ENCODE measurements at places on chromosomes 5 and 9.
A peak's percentile ranks its signal among the peaks of the same experiment; 100 is the strongest.

GRCh38 chr5:96660971-96661854 lies 963 bp upstream of the CAST start:
- peak; percentile 39 for DNase-seq

DNA sequence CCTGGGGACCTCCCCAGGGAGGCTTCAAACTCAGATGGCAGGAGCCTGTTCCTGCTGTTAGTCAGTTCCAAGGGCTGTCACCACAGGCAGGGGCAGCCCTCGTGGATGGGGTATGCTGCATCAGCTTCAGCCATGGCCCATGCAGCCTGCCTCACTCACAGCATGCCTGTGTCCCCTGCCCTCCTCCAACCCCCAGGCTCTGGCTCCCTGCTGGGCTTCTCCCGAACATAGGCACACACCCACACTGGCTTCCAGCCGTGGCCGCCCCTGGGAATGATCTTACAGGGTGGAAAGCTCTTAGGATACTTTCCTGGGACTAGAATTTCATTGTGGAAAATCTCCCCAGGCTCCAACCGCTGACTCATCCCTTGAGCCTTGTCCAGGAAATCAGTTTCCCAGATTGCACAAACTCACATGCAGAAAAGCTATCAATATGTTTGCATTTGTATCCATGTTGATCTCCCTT lies 163.8 kb downstream of the SEC61B start:
- DNase-seq = no peak

DNA sequence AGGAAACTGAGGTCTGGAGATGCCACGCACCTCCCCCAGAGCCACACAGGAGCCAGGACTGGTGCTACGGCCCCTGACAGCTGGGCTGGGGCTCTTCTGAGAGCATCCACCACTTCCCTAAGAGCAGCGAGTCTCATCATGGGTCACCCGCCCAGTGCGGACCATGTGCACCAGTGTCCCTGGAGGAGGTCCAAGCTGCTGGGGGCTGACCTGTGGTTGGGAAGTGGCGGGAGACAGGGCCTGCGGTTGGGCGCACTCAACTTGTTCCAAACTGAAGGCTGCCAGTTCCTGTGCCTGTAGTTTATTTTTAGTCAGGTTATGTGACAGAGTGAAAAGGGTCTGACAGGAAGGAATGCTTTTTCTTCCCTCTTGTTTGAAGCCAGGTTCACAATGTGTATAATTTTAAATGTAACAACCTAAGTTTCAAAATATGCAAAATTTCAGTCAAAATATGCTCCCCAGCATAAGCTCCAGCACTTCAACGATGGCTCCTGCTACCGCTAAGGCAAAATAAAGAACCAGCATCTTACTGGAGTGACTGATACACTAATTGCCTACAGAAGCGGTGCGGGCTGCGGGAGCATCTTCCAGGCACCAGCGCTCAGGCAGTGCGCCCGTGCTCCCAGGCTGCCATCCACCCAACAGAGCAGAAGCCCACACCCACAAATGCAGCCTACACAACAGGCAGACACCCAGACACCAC lies 14.8 kb downstream of the BARHL1 start:
- DNase-seq = no peak

GRCh38 chr5:174119468-174119881 lies 74.0 kb downstream of the NSG2 start:
- no peak for DNase-seq

DNA sequence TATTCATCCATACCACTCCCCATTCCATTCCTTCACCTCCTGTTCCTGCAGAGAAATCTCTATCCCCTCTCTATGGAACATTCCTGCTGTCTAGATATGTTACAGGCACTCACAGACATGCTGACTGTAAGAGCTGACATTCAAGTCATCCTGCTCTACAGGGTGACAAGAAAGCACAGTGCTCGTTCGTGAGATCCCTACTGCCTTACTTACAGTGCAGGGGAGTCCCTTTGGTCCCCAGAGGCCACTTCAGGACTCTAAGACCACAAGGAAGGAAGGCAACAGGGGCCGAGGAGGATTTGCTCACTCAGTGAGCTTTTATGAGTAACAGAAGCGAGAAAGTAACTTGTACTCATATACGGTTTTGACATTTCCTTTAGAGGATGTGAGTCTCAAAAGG lies 110.5 kb downstream of the GAS1 start:
- DNase-seq = no peak

GRCh38 chr9:130844044-130844451 lies 9.0 kb downstream of the ABL1 start:
- no peak for DNase-seq

- DNase-seq = peak; percentile 70
These were observed 16.9 kb downstream of the SEMA4D start for GRCh38 chr9:89480825-89481537.

DNA sequence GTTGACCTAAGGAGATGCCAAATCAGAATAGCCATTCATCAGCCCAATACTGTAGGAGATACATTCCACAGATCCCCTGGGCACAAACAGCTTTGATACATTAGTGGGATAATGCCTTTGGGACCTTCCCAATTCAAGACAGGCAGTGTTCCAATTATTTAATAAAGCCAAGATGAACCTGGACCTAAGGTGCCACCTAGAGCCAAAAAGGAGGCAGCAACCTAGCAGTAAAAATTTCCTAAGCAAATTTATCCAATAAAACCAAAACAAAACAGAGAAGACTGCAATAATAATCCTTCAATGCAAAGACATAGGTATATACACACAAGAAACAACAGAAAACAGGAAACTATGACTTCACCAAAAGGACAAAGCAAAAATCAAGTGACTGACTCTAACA lies 253.0 kb downstream of the HINT1 start:
- DNase-seq = no peak

- no peak for DNase-seq
These were observed 38.7 kb downstream of the ROPN1L start for GRCh38 chr5:10480237-10480985.

DNA sequence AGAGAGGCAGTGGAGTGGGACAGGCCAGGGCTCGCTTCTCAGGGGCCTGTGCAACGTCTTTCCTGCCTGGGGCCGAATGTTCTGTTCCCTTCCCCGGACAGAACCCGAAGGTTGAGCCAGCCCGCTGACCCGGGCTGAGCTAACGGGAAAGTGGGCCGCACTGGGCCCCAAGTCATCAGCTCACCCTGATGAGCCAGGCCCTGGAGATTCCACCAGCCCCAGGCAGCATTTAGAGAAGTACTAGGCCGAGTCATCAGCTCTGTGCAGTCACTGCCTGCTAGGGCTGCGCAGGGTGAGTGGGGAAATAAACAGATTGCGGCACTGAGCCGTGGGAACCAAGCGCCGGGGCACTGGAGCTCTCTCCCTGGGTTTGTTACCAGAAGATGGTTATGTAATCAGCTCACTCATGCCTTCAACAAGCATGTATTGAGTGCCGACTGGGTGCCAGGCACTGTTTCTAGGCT lies 29.1 kb upstream of the DUSP1 start:
- DNase-seq = no peak

DNA sequence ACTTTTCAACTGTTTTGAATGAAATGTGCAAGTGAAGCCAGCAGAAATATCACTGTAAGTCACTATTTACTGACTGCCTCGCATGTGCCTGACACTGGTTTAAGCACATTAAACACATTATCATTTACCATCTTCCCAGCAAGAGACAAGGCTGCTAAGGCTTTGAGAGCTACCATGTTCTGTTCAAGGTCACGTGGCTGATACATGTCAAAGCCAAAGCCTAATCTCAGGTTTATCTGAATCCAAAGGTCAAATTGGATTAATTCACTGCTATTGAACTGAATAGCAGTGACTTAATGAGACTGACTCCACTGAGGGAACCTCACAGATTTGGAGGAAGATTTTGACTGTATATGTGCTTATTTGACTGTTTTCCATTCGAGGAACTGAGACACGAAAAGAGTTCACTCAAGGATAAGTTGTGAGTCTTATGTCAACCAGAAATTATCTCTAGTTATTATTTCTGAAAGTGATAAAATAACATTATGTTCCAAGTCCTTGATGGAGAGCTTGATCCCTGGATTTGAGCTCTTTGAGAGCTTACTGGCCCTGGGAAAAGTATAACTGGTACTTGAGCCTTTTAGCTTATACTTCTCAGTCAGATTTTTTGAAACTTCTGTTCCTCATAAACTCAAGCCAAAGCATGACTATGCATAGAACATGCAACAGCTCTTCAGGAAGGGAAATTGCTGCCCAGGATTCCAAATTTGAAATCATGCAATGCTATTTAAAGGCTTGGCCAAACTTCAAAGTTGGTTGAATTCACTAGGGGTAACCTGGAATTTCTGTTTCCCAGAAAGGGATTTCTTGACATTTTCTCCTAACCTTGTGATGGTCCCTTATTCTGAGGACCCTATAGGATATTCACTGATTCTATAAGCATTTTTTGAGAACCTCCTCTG lies 23.4 kb upstream of the ARHGAP26 start:
- no peak for DNase-seq

DNA sequence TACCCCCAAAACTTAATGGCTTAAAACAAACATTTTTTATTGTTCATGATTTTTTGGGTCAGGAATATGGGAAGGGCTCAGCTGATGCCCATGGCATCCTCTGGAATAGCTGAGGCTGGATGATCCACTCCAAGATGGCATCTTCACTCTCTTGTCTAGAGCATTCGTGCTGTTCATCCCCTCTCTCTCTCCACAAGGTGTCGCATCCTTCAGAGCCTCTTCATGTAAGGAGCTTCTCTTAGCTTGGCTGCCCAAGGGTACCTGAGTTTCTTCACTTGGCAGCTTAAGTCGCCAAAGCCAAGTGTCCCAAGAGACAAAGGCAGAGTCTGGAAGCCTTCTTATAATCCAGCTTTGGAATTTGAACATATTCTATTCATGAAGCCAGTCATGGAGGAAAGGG lies 294.7 kb downstream of the CHSY3 start:
- no peak for DNase-seq

GRCh38 chr5:177132136-177133095 lies 1.2 kb upstream of the NSD1 start:
- DNase-seq = peak; percentile 53

GRCh38 chr9:124438091-124438490 lies 12.2 kb upstream of the ADGRD2 start:
- no peak for DNase-seq

DNA sequence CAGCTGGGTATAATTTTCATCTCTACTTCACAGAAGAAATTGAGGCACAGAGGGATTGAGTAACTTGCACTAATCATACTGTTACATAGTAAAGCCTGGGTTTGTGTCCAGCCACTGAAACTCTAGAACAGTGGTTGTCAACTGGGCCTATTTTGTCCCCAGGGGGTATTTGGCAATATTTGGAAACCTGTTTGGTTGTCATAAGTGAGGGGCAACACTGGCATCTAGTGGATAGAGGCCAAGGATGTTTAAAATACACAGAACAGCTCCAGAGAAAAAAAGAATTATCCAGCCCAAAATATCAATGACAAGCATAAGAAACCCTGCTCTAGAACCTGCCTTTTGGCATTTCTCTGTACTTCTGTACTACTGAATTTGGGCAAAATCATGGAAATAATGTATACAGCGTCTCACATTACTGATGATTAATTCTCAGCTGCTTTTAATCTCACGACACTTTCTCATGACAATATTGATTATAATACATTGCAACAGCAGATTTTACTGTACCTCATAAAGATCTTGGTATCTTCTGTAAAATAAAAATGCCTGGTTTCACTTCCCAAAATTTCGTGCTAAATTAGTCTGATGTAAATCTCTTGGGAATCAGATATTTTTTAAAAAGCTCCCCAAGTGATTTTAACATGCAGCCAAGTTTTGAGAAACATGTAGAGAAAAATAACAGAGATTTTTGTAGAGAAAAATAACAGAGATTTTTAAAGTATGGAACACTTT lies 112.7 kb downstream of the RORB start:
- no peak for DNase-seq

DNA sequence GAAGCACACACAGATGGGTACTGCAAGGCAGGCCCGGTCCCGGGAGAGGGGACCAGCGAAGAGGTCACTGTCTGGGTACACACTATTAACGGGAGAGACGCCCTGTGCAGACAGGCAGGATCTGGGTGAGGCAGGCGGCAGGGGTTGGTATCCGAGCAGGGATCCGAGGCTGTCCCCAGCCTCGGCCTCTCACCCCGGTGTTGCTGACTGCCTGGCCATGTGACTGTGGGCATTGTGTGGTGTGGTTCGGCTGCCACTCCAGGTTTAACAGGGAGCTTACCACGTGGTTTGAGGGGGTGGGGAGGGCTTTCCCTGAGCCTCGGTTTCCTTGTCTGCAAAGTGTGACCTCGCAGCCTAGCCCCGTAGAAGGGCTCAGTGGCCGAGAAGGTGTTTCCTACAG lies 11.1 kb upstream of the RALGDS start:
- no peak for DNase-seq

DNA sequence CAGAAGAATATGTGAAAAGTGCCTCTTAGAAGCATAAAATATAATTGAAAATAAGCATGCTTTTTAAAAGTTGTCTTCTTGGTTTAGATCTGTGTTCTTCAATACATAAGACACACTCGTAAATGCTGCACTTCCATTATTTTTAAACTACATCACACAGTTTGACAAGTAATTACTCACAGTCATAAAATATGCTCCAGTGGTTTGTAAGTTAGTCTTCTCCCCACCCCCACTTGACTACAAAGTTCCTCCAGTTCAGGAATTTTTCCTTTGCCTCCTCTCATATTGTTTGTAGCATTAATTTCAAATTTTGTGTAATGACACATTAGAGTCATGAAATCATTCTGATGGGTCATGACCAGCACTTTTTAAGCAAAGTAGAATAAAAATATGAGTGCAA lies 60.3 kb upstream of the PTGER4 start:
- no peak for DNase-seq

- DNase-seq = peak; percentile 21
These were observed 1.9 kb downstream of the GNAQ start for GRCh38 chr9:78029551-78030295.

DNA sequence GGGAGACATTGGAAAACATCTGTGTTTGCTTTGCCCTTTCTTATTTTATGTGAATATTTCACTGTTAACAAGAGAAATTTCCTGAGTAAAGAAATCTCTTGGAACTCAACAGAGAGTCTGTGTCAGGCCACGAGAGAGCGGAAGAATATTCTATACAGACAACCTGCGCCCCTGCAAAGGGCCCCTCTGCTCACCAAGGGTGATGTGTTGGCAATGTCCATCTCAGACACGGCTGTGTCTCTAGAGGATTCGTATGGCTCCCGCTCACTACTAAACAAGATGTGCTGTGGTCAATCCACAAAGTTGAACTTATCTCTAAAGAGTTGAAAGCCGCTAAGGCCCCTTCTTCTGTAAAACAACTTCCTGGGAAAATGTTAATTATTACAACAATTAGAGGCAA lies 241.0 kb upstream of the IRX1 start:
- DNase-seq = no peak

- no peak for DNase-seq
These were observed 291.9 kb downstream of the ARL15 start for GRCh38 chr5:54018438-54018837.

- no peak for DNase-seq
These were observed 131.1 kb upstream of the ACTBL2 start for GRCh38 chr5:57613741-57614140.

Data from stimulated activated CD4-positive, alpha-beta T cell treated with anti-CD3 and anti-CD28 coated beads, Interleukin-15, amount 100 ng/mL, for 24 hours (primary cell).